Breast epithelium (tissue), 4 donors: ENCODE measurements at places on chromosomes 5 and 9. TPM values are rescaled to one million over a fixed set of nuclear protein-coding genes. Genes with fewer than 3 reads are reported as not detected.

Gene PTTG1
- 13.8 TPM for total RNA-seq

Gene SLCO4C1
- total RNA-seq, result 0.73 TPM

Gene C9
- total RNA-seq, result 1.8 TPM

Gene CARD9
- 3.0 TPM for total RNA-seq

Gene LCN10
- 0.73 TPM for total RNA-seq

Gene PTPRD
- total RNA-seq, result 2.9 TPM

Gene TEK
- total RNA-seq, result 14.4 TPM

Gene PPP3R2
- not detected for total RNA-seq

Gene COMMD10
- total RNA-seq, result 57.8 TPM

Gene PHPT1
- 52.5 TPM for total RNA-seq

Gene LPCAT1
- 39.3 TPM for total RNA-seq

Gene ORM1
- not detected for total RNA-seq

Gene AGXT2
- total RNA-seq, result not detected

Gene COL27A1
- 6.7 TPM for total RNA-seq

Gene IFNA8
- not detected for total RNA-seq

Gene CA9
- not detected for total RNA-seq

Gene TOMM5
- 71.9 TPM for total RNA-seq

Gene CREB3
- 49.9 TPM for total RNA-seq

Gene SUSD1
- 17.3 TPM for total RNA-seq
